Right ventricle myocardium inferior (tissue), 1 donor: ENCODE measurements at places on chromosomes 5 and 9. TPM values are rescaled to one million over a fixed set of nuclear protein-coding genes. Genes with fewer than 3 reads are reported as not detected.

- no peak for DNase-seq
Measured at GRCh38 chr5:80217667-80218066, 38.2 kb downstream of the SERINC5 start.

Gene CNTFR
- 8.7 TPM for total RNA-seq

Gene PTPRD
- total RNA-seq: 13.3 TPM

DNA sequence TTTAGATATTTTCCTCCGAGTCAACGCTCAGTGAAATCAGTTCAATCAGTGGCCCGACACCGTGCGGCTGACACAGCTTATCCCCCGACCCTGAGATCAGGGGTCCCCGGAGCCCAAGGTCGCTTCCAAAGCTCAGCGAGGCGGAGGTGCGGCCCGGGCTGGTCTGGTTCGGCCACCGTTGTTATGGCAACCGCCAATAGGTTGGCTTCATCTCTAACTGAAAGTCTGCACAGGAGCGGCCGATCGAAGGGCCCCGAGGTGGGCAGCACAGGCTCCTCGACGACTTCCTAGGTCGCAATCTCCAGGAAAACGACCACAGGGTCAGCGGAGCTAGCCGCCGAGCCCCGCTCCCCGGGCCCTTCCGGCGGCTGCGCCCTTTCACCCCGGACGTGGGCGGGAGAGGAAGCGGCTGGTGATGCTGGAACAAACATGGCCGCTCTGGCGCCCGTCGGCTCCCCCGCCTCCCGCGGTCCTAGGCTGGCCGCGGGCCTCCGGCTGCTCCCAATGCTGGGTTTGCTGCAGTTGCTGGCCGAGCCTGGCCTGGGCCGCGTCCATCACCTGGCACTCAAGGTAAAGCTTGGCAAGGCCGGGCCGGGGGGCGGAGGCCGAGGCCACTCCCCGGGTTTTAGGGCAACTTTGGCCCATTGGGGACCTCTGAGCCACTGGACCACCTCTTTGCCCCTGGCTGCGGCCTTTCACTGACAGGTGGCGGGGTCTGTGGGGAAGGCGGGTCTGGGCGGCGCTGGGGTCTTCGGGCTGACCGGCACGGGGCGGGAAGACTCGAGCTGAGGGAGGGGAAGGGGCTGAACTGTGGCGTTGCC lies at the start of gene GPR107:
GPR107 (plus strand) TSS at position 403 of the 821 bp plus-strand sequence; CDS start at position 430, 27 bp downstream.
- DNase-seq: peak; percentile 92

Gene TEX48
- not detected for total RNA-seq

- no peak for DNase-seq
Measured at GRCh38 chr5:168409591-168410458, 76.4 kb upstream of the RARS1 start.

DNA sequence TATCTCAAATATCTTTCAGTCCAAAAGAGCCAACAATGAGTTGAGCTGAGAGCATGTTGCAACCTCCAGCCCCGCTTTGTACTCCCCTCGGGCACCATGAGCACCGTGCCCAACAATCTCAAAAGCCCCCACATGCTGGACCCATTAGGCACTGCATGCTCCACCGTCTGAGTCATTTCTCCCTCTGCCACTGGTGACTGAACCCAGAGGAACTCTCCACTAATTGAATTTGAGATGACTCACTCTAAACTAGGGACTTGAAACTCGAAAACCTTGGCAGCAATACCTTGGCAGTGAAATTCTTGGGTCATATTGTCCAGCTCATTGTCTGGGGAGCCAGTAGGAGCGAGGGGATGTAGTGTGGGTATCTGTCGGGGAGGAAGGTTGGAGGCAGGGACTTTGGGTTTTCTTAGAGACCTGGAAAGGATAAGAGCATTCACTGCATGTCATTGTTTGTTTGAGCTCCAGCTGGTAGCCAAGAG lies 49.9 kb upstream of the SLIT3 start:
- DNase-seq: no peak

- DNase-seq: no peak
Measured at GRCh38 chr9:123876750-123877149, 53.2 kb downstream of the DENND1A start.

DNA sequence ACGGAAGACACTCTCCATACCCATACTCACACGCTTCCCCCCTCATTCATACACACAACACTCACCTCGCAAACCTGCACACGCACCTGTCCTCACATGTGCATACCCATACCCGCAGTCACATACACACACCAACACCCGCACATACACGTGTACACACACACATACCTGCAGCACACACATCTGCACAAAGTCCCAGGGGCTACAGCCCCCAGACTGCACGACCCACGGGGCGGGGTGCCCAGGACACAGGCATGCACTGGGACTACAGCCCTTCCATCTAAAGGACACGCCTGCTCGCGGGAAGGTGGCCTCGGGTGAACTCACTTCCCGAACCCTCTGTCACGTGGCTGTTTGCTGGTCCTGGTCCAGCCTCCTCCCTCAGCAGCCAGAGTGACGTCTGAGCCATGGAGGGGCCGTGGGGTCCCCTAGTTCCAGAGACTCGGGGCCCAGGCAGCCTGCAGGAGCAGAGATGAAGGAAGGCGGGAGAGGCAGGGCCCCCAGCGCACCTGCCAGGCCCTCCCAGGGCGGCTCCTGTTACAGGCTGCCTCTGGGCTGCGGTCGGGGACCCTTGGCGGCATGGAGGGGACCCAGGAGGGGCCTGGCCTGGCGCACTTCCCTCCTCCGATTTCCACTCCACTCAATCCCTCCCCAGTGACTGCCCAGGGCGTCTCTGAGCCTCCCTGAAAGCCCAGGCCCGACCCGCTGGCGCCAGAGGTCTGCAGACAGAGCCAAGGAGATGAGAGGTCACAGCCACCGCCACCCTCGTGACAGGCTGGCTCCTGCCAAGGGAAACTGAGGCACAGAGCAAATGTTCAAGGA lies 8.1 kb downstream of the SLC12A7 start:
- DNase-seq: peak; percentile 91

- no peak for DNase-seq
Measured at GRCh38 chr5:143065185-143065965, 295.2 kb downstream of the ARHGAP26 start.
